ENCODE measurements at places on chromosomes 13 and 19.

DNA sequence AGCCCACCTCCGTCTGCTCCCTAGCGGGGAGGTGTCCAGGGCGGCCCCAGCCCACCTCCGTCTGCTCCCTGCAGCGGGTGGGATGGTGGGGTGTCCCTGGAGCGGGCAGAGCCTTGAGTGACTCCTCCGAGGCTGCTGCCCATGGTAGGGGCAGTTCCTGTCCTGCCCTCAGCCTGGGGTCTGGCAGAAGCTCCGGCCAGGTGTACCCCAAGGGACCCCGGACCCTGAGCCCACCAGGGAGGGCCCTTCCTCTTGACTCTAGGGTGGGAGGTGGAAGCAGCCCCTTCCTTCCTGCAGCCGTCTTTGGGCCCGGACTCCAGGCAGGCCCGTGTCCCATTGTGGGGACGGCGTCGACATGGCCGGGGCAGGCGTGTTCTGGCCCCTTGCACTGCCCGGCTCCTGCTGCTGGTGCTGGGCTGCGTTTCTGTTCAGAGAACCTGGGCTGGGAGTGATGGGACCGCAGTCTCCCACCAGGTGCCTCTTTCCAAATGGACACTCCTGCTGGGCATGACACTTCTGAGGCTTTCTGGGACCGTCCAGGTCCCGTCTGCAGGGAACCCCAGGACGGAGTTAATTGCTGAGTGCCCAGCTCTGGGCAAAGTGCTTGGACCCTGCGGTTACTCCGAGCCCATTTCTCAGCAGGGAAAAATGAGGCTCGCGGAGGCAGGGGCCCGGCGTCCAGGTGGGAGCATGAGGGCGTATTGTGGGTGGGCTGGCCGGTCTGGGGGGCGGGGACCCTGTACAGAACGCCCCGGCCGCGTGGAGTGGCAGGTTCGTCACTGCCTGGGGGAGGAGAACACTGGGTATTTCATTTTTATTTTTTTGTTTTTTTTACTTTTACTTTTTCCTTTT lies 19.8 kb downstream of the ARID3A start:
- no peak for DNase-seq

DNA sequence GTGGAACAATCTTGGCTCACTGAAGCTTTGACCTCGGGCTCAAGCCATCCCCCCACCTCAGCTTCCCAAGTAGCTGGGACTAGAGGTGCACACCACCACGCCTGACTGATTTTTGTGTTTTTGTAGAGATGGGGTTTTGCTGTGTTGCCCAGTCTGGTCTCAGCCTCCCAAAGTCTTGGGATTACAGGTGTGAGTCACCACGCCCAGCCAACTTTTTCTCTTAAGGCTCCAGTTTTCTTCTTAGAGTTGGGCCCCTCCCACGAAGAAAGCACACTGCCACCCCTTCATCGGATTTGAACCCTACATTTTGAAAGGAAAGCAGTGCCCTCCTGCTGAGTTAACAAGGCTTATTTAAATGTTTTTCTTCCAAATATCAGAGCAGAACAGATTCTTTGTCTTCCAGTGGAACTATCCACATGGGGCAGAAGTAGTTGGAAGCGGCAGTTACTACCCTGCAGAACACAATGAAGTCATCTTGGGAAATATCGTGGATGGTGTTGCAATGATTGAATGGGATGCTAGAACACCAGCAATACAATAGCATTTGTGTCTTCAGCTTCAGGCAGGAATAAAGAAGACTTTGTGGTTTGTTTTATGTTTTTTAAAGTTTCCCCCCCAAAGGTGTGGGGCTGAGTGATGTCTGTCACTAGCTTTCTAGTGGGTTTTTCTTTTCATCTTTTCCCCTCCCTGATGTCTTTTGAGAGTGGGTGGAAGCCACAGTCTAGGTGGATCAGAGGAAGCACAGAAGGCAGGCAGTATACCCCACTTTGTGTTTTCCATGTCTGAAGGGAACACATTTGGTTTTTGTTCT lies 8.9 kb downstream of the ACTN4 start:
- peak; percentile 90 for DNase-seq

- DNase-seq, result no peak
Measured at GRCh38 chr13:67229481-67230403, at the start of gene PCDH9. Gene PCDH9 (minus strand): TSS chr13:67230336. CDS start chr13:67228440, 1,896 bp downstream.

DNA sequence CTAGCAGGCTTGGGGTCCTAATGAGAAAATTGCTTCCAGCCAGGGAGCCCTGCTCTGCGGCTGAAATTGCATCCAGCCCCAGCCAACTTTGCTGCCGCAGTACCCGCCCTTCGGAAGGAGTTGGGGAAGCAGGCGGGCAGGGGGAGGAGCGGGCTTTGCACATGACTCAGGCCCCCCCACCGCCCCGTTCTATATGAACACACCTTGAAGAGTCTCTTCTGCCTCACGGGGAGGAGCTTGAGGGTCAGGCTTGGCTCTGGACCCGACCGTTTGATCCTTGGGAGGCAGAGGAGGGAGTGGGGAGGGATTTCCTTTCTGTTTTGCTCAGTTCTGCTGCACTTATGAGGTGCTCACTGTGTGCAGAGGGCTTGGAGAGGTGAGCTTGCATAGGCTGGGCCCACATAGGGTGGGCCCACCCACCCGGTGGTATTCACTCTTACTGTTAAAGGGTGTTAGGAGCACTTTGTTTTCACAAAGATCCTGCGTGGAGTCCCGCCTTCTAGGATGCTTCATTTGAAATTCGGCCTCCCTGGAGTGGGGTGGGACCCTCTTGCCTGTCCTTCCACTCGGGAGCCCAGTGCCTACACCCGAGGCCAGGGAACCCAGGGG lies 46.5 kb downstream of the LYL1 start:
- DNase-seq, result no peak

DNA sequence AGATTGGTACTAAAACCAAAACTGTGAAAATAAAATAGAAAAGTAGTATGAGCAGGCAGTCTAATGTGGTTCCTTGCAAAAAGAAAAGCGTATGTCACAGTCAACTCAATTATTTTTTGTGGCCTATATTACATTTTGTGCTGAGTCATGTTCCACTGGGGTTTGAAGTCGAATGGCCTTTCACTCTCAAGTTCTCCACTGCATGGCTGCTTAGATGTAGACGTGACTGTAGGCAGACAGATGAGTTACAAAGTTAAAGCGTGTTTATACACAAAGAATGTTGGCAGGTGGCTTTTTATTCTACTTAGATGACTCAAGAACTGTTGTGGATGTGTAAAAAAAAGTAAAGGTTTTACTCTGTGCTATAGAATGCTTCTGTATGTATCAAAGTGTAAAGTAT lies 133.9 kb downstream of the SLITRK6 start:
- DNase-seq, result no peak
